ENCODE measurements at places on chromosomes 16 and 17.
A peak's percentile ranks its signal among the peaks of the same experiment; 100 is the strongest.

DNA sequence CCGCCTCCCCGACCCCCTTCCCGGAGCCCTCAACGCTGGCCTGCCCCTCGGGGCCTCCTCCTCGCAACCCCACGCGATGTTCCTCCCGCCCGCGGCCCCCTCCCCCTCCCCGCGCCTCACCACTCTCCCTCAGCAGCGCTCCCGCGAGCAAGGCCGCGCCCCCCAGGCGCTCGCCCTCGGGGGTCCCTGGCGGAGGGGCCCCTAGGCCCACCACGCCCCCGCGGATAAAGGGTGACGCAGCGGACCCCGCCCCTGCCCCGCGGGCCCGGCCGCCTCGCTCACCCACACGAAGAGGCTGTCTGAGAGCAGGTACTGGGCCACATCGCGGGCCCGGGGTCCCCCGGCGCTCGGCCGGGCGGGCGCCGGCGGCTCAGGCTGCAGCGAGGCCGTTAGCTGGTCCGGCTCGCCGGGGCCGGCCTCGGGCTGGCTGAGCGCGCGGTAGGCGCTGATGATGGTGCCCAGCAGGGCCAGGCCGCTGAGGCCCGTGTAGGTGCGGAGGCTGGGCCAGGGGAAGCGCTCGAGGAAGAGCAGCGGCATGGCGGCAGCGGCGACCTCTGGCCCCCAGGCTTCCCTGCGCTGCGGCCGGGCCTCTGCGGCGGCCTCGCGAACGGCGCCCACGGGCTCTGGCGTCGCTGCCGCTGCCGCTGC, 430 bp downstream of the AMFR start:
- peak; percentile 21 for DNase-seq

DNA sequence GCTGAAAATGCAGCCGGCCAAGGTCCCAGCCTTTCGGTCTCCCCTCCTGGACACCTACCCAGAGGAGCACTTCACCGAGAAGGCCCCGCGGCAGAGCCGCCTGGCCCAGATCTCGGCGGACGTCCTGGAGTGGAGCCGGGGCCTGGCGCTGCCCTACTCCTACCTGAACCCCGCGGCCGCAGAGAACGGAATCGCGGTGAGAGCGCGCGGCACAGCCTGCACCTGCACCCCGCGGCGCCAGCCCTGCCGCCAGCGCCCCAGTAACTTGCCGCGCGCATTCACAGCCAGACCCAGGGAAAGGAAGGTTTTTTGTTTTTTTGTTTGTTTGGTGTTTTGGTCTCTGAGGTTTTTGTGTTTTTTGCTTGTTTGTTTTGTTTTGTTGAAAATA, 15.2 kb downstream of the ALOX12B start:
- DNase-seq: no peak

GRCh38 chr16:19722981-19723380, 4.9 kb downstream of the IQCK start:
- no peak for DNase-seq

DNA sequence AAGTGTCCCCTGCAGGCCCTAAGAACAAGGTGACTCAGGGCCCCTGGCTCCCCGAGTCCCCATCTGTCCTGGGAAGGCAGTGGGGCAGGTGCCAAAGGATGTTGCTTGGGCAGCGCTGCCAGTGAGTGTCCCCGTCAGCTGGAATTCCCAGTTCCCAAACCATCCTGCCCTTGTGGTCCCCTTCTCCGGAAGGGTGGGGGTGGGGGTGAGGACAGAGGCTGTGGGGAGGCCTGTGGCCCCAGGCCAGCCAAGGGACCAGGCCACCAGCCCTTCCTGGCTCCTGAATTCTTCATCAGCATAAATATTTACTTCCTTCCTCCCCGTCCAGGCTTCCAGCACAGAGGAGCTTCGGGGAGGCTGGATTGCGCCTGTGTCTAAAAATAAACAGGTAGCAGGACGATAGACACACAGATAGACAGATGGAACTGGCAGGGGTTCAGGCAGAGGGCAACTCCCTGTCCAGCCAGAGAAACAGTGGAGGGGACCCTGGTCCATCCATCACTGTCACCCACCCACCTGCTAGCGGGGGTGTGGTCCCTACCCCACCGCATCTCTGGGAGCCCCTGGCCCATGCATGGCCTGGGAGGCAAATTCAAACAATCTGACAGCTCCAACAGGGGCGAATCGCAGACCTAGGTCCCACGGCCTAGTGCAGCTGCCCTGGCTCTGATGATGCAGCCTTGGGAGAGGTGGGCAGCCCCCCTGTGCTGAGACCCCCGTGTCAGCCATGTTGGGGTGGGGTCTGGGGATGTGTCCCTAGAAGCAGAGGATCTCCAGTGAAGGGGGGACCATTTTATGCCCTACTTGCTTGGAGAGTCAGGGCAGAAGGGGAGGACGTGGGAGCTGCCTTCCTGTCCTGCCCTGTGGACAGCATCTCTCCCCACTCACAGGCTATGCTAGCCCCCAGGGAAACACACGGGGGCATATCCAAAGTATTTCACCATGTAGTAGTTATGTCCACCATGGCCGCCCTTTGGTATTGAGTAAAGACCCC, 13.2 kb downstream of the GLIS2 start:
- no peak for DNase-seq

- DNase-seq: no peak
These were observed 39.7 kb downstream of the REXO5 start for GRCh38 chr16:20846030-20846429.

DNA sequence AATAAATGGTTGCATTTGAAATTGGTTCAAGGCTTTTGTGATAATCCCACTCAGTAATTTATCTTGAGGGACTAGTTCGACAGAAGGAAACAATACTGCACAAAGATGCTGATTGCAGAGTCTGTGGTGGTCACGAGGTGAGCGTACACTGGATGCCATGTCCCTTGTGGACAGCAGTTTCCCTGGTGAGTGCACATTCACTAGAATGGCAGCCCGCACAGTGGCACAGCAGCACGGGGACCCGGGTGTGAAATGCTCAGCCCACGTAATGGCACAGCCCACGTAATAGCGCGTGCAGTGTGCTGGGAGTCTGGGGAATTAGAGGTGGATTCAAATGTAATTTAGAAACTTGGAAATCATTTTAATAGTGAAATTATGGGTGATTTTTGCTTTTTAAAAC, 154.0 kb downstream of the LGALS9B start:
- no peak for DNase-seq

DNA sequence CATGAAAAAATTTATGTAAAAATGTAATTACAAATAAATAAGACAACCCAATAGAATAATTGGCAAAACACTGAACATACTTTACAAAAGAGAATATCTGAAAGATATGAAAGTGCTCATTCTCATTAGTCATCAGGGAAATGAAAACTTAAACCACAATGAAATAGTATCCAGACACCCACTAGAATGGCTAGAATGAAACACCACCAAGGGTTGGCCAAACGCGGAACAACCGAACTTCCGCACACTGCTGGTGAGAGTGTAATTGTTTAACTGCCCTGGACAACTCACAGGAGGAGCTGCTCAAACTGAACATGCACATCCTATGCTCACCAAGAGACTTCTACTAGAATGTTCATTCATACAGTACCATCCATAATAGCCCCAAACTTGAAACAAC, 5.8 kb upstream of the ZDHHC7 start:
- no peak for DNase-seq

GRCh38 chr16:8099586-8099985, 490.7 kb downstream of the TMEM114 start:
- DNase-seq: no peak

- no peak for DNase-seq
These were observed 22.5 kb upstream of the TBX2 start for GRCh38 chr17:61376931-61377838.

DNA sequence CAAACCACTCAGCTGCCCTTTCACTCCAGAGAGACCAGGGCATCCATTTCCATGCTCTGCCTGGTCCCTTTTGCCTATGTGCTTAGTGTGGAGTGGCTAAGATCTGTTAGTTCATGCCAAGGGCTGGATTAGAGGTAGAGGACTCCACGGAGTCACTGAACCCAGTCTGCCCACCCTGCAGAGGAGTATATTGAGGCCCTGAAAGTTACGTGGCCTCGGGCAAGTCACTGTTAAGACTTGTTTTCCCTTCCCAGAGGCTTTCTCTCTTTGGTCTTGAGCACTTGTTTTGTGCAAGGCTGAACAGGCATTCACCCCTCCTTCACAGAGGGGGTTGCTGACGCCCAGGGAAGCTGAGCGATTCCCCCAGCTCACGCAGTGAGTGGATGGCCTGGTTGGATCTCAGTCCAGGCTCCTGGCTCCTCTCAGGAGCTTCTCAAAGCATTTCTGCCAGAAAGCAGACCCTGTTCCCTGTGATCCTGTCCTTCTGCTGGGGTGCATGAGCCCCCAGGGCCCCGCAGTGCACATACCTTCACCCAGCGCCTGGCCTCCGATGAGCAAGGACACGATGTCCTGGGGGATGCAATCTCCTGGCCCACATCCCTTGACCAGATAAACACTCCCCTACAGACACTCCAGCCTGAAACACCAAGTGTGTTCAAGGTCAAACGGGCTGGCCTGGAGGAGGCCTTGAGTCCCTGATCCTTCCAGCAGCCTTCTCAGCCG, 153.4 kb upstream of the GSE1 start:
- DNase-seq: no peak

DNA sequence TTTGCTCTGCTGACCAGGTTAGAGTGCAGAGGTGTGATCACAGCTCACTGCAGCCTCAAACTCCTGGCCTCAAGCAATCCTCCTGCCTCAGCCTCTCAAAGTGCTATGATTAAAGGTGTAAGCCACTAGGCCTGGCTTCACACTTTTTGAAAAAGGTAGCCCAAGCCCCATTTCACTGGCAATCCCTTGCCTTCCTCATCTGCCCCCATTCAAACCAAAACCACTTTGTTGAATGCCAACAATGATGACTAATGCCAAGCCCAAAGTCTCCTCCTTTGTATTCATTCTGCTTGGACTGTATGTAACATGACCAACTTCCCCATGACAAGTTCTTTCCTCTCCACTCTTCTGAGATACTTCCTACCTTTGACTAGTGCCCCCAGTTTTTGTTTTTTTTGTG, 33.1 kb downstream of the N4BP1 start:
- no peak for DNase-seq

- DNase-seq: no peak
These were observed 3.1 kb downstream of the GLIS2 start for GRCh38 chr16:4318967-4319366.

DNA sequence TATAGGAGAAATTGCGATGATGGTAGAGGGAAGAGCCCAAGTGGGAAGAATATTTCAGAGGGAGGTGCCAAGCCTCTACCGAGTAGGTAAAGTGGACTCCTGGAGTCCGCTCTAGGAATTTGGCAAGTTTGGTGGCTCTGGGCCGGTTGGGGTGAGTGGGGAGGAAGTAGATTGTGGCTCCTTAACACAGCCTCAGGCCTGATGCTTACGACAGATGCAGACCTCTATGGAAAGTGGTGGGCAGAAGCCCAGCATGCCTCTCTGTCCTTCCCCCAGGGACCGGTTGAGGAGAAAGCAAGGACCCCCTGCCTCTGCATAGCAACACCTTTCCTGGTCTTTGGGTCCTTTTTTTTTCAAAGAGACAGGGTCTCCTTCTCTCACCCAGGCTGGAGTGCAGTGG, 55.9 kb upstream of the SIAH1 start:
- no peak for DNase-seq

DNA sequence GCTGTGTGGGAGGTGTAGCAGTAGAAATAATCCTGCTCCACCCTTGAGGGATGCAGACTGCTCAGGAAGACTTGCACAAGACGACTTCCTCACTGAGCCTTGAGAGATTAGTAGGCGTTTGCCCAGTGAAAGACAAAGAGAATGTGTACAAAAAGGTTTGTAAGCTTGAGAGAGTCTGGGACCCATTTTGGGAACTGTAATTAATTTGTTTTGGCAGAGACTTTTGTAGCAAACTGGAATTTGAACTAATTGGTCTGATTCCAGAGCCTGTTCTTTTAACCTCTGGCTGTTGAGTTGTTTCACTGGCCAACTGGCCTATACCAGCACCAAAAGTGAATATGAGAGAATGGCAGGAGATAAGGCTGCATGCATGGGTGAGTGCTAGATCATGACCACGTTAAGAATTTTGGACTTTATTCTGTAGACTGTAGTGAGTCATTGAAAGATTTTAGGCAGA, 75.5 kb downstream of the AATF start:
- DNase-seq: no peak

DNA sequence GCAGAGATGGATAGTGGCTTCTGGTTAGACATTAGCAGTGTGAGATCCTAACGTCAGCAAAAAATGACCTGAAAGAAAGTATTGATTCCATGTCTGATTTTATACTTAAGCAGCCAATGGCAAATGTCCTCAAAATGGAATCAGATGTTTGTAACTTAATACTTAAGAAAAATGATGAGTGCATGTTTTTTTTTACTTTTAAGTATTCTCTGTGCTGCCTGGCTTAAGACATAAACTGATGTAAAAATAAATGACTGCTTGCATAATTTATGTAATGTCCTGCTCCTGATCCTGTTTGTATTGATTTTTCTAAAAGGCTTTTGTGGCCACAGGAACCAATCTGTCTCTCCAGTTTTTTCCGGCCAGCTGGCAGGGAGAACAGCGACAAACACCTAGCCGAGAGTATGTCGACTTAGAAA, 7.4 kb downstream of the CBFB start:
- DNase-seq: no peak

GRCh38 chr17:54727624-54728023, 173.0 kb upstream of the TOM1L1 start:
- DNase-seq: no peak

GRCh38 chr17:59490216-59490615, 75.2 kb upstream of the DHX40 start:
- DNase-seq: no peak

DNA sequence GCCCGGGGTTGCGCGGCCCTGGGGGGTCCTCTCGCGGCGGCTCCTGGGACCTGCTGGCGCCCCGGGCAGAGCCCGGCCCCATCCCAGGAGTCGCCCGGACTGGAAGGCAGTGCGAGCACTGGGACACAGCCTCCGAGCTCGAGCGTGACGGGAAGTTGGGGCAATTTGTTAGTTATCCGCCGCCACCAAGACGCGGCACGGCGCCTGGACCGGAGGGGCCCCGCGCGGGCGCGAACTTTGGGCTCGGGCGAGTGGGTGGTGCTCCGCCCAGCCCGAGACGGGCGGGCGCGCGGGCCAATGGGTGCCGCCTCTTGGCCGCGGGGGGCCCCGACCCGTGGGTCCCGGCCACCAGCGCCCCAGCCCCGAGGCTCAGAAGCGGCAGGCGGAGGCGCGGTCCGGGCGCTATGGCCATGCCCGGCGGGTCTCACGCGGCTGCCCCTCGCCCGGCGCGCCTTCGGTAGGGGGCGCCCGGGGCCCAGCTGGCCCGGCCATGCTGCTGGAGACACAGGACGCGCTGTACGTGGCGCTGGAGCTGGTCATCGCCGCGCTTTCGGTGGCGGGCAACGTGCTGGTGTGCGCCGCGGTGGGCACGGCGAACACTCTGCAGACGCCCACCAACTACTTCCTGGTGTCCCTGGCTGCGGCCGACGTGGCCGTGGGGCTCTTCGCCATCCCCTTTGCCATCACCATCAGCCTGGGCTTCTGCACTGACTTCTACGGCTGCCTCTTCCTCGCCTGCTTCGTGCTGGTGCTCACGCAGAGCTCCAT, at the start of gene ADORA2B:
Gene ADORA2B, plus strand, starts transcription at position 372 of the 768 bp plus-strand sequence. Its CDS starts 119 bp downstream, at position 491.
- peak; percentile 30 for DNase-seq

All from stimulated activated CD4-positive, alpha-beta T cell treated with anti-CD3 and anti-CD28 coated beads, Interleukin-1b, Interleukin-23, amount 100 ng/mL, for 1 hour (primary cell).